ENCODE measurements at places on chromosomes 12 and 14. TPM values are rescaled to one million over a fixed set of nuclear protein-coding genes. Genes with fewer than 3 reads are reported as not detected.

GRCh38 chr12:2666411-2666810 lies 128.4 kb upstream of the FKBP4 start:
- H3K36me3 ChIP-seq: no peaks in the 10 kb centered on the region
- no peak overlapping the region for H3K4me3 ChIP-seq
- H3K27me3 ChIP-seq: no peaks in the 10 kb centered on the region
- DNase-seq: no peak
- H3K4me1 ChIP-seq: no peaks in the 10 kb centered on the region

GRCh38 chr12:78871566-78871965 lies 7.0 kb downstream of the SYT1 start:
- DNase-seq: no peak
- H3K27me3 ChIP-seq: no peaks in the 10 kb centered on the region
- H3K27ac ChIP-seq: no peak overlapping the region
- no peaks in the 10 kb centered on the region for H3K4me1 ChIP-seq
- H3K36me3 ChIP-seq: no peaks in the 10 kb centered on the region

GRCh38 chr12:80058586-80058985 lies 40.8 kb upstream of the OTOGL start:
- H3K36me3 ChIP-seq: no peaks in the 10 kb centered on the region
- DNase-seq: no peak
- peaks cover 2% of the 10 kb centered on the region for H3K27me3 ChIP-seq
- H3K27ac ChIP-seq: no peak overlapping the region
- no peak overlapping the region for H3K4me3 ChIP-seq
- no peaks in the 10 kb centered on the region for H3K4me1 ChIP-seq

- H3K4me3 ChIP-seq: no peak overlapping the region
- H3K36me3 ChIP-seq: no peaks in the 10 kb centered on the region
- H3K4me1 ChIP-seq: peaks cover 16% of the 10 kb centered on the region
- no peak for DNase-seq
- no peaks in the 10 kb centered on the region for H3K27me3 ChIP-seq
Observed at GRCh38 chr14:105204206-105204930, 23.3 kb upstream of the NUDT14 start.

DNA sequence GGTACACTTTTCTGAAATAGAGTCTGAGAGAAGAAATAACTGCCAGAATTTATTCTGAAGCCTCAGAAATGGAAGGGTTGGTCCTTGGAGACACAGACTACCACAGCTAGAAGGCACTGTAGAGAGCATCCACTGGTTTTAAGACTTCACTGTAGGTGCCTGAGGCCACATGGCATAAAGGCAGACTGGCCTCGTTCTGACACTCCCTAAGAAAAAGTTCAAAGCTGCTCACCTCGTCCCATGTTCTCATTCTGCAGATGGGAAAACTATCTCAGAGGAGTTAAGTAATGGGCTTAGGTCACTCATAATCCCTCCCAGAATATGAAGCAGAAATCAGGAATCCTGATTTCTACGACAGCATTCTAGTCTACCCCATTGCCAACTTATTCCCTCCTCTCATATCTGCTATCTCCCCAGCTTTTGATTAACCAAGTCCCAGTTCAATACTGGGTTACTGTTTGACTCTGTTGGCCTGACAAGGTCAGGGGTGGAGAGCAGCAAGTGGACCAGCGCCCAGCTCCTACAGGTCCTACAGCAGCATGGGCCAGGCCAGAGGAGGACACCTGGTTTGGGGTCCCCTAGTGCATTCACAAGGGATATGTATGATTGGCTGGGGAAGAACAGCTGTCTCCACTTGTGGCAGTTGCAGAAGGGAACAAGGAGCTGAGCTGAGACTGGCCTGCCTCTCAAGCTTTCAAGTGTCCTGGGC lies 3.7 kb downstream of the ITGA5 start:
- peaks cover 11% of the 10 kb centered on the region for H3K36me3 ChIP-seq
- H3K4me3 ChIP-seq: peak overlapping the region; percentile 14
- H3K27me3 ChIP-seq: peaks cover under 1% of the 10 kb centered on the region
- H3K27ac ChIP-seq: peak overlapping the region; percentile 55
- peak; percentile 29 for DNase-seq

- DNase-seq: no peak
- no peak overlapping the region for H3K27ac ChIP-seq
- no peaks in the 10 kb centered on the region for H3K36me3 ChIP-seq
- no peaks in the 10 kb centered on the region for H3K27me3 ChIP-seq
Observed at GRCh38 chr12:81378601-81379285, 300.9 kb downstream of the ACSS3 start.

DNA sequence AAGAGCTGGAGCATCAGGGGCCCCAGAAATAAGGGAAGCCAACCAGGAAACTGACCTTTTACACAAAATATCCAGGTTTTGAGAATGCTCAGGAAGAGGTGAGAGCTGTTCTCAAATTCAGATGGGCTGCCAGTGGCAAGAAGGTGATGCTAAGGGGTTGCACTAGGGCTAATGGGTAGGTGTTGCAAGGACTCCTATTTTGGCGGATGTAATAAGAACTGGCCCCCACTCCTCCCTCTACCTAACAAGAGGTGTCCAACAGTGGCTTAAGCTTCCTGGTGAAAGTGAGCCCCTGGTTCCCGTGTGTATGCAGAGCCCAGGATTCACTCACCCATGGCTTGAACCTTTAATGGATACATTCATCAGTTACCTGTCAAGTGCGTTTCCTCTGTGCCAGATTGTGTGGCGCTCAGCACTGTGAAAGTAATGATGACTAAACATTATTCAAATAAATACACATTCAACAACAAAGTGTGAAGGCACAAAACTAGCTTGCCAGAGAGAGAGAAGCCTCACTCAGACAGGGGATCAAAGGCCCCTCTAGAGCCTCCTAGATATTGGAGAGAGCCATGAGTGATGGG lies 705 bp upstream of the CHGA start:
- H3K36me3 ChIP-seq: no peaks in the 10 kb centered on the region
- H3K27me3 ChIP-seq: peaks cover 12% of the 10 kb centered on the region
- H3K27ac ChIP-seq: no peak overlapping the region
- peaks cover 3% of the 10 kb centered on the region for H3K4me1 ChIP-seq
- H3K4me3 ChIP-seq: no peak overlapping the region

- no peak for DNase-seq
- no peaks in the 10 kb centered on the region for H3K36me3 ChIP-seq
- H3K4me1 ChIP-seq: peaks cover 2% of the 10 kb centered on the region
- no peak overlapping the region for H3K4me3 ChIP-seq
Observed at GRCh38 chr14:98494582-98494981, 777.4 kb downstream of the BCL11B start.

DNA sequence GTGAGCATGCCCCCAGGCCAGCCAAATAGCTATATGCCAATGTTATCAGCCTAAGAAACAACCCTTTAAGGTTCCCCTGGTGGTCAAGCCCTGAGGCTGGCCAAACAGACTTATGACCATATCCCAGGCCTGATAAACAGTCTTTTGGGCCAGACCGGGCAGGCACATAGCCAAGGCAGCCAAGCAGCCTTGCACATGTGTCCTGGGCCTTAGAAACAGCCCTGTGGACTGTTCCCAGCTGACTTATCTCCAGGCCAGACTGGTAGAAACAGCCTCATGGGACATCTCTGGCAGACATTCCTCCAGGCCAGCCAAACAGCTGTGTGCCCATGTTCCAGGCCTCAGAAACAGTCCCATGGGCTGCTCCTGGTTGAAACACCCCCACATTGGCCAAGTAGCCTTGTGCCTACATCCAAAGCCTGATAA lies 295.0 kb upstream of the MGAT4C start:
- no peak for DNase-seq
- H3K27me3 ChIP-seq: no peaks in the 10 kb centered on the region
- no peaks in the 10 kb centered on the region for H3K4me1 ChIP-seq
- no peak overlapping the region for H3K4me3 ChIP-seq

GRCh38 chr14:22418631-22419030 lies 170.4 kb downstream of the DAD1 start:
- no peaks in the 10 kb centered on the region for H3K27me3 ChIP-seq
- H3K4me3 ChIP-seq: no peak overlapping the region
- no peaks in the 10 kb centered on the region for H3K36me3 ChIP-seq
- no peak overlapping the region for H3K27ac ChIP-seq
- no peaks in the 10 kb centered on the region for H3K4me1 ChIP-seq

DNA sequence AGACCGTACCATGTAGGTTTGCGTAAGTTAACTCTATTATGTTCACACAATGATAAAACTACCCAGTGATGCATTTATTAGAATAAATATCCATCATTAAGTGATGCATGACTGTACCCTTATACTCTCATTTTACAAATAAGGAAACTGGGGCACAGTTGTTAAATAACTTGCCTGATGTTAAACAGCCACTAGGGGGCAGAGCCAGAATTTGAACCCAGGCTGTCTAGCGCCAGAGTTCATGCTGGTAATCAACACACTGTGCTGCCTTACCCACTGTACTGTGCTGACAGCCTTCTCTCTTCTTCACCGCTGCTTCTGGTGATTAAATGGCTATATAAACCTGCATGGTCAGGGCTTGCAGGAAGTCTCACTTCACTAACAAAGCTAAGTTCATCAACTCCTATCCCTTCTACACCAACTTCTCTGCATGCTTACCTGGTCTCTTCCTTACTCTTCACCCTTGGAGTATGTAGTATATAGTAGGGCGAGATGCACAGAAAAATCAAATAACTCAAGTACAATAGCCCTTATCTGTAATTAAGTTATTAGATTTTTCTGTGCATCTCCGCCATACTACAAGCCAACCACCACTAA lies 43.6 kb upstream of the APPL2 start:
- no peak overlapping the region for H3K4me3 ChIP-seq
- H3K4me1 ChIP-seq: peaks cover 4% of the 10 kb centered on the region
- H3K27me3 ChIP-seq: peaks cover 18% of the 10 kb centered on the region
- H3K27ac ChIP-seq: no peak overlapping the region
- DNase-seq: peak; percentile 32

- peak overlapping the region; percentile 72 for H3K27ac ChIP-seq
- H3K4me3 ChIP-seq: peak overlapping the region; percentile 56
- H3K27me3 ChIP-seq: no peaks in the 10 kb centered on the region
- peak; percentile 51 for DNase-seq
- peaks cover 9% of the 10 kb centered on the region for H3K36me3 ChIP-seq
Observed at GRCh38 chr12:68175557-68176061, 16.1 kb upstream of the IFNG start.

GRCh38 chr12:24072302-24072701 lies 122.8 kb upstream of the SOX5 start:
- no peaks in the 10 kb centered on the region for H3K36me3 ChIP-seq
- no peak overlapping the region for H3K27ac ChIP-seq
- no peaks in the 10 kb centered on the region for H3K4me1 ChIP-seq
- no peaks in the 10 kb centered on the region for H3K27me3 ChIP-seq
- H3K4me3 ChIP-seq: no peak overlapping the region

- H3K27ac ChIP-seq: no peak overlapping the region
- no peaks in the 10 kb centered on the region for H3K36me3 ChIP-seq
- H3K4me3 ChIP-seq: no peak overlapping the region
- no peaks in the 10 kb centered on the region for H3K4me1 ChIP-seq
- peaks cover 12% of the 10 kb centered on the region for H3K27me3 ChIP-seq
Observed at GRCh38 chr14:88225721-88226120, 97.3 kb downstream of the KCNK10 start.

DNA sequence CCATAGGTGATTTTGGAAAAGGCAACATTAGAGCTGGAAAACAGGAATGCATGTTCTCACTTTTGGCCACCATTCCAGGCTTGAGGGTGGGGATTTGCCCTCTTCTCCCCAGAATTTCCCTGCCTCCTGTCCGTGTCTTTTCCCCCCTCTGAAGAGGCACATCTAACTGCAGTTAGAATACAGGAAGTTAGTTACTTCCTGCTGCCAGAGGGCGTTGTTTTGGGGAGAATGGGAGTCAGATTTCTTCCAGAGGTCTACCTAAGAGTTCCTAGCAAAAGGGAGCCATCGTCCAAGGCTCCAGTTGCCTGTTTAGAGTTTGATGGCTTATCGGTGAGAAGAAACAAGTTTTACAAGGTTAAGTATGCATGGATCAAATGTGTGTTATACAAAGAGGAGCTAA lies 112.8 kb upstream of the IGF1 start:
- no peaks in the 10 kb centered on the region for H3K4me1 ChIP-seq
- H3K27me3 ChIP-seq: peaks cover 2% of the 10 kb centered on the region
- no peak for DNase-seq
- H3K27ac ChIP-seq: no peak overlapping the region

Gene DEPDC4
- total RNA-seq: 2.3 TPM

Gene RFX4
- total RNA-seq: not detected

Gene PRH2
- total RNA-seq: not detected

Gene PAWR
- total RNA-seq: 4.7 TPM

Gene WNT1
- total RNA-seq: 1.7 TPM

Gene IFNG-AS1
- 5.1 TPM for total RNA-seq

Gene BRAP
- total RNA-seq: 21.6 TPM

Gene HHIPL1
- 0.17 TPM for total RNA-seq

Gene CHGA
- total RNA-seq: not detected

Gene DIO3
- not detected for total RNA-seq

Data from activated naive CD8-positive, alpha-beta T cell treated with anti-CD3 and anti-CD28 coated beads, Interleukin-2, amount 10 ng/mL, durations not matched to agents 7 days and 5 days (primary cell).